ENCODE measurements at places on chromosomes 16 and 17.
A peak's percentile ranks its signal among the peaks of the same experiment; 100 is the strongest.

DNA sequence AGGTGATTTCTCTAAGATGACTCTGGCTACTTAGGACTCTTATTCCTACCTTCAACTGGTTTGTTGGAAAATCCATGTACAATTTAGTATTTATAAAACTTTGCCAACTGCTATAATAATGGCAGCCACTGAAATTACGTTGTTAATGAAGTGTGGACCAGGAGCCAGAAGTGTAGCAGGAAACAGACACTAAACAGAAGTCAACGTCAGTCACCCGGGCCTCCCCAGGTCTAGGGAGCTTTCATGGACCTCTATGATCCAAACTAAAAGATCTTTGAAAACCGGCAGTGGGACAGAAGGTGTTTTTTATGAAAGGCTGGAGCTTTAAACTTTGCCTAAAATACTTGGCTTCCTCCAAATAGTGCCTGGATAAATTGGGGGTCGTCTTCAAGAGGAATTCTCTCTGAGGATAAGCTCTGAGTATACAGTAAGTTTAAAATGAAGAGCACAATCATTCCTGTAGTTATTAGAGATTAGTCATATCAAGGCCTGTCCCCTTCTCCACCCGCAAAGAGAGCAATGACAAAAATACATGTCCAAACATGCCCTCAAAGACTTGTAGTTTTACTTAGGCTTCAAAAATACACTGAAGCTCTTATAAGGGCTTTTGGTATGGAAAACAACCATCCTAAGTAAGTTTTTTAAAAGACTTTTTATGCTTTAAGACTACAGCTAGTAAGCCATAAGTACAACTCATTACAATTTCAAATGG, 34.6 kb downstream of the DCUN1D3 start:
- DNase-seq, result no peak

DNA sequence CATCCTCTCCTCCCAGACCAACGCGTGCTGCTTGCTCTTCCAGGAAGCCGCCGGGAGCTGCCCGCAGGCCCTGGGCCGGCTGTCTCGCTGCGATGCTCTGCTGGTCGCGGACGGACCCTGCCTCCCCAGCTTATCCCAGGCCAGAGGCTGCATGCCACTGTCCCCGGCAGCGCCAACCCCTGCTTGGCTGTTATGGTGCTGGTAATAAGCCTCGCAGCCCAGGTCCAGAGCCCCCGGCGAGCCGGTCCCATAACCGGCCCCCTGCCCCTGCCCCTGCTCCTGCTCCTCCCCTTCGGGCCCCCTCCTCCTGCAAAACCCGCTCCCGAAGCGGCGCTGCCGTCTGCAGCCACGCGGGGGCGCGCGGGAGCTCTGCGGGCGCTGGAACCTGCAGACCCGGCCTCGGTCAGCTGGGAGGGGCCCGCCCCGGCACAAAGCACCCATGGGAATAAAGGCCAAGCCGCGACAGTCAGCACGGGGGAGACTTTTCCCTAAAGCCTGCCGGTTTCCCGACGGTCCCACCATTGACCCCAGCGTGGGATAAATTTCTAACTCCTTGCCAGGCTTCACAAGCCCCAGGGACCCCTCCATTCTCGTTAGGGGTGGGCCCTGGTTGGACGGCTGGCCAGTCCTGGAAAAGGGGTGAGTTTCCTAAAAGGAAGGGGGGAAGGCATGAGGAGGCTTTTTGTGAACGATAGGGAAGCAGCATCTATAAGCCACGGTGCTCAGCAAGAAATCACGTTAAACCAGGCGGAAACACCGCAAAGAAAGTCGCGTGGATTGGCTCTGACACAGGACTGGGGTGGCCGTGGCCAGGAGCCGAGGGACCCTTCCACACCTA, 11.2 kb downstream of the ENPP7 start:
- peak; percentile 54 for DNase-seq

- peak; percentile 99 for DNase-seq
These were observed 49.3 kb upstream of the WSB1 start for GRCh38 chr17:27244491-27245223.

GRCh38 chr17:565521-565920, 149.1 kb downstream of the VPS53 start:
- DNase-seq, result no peak

DNA sequence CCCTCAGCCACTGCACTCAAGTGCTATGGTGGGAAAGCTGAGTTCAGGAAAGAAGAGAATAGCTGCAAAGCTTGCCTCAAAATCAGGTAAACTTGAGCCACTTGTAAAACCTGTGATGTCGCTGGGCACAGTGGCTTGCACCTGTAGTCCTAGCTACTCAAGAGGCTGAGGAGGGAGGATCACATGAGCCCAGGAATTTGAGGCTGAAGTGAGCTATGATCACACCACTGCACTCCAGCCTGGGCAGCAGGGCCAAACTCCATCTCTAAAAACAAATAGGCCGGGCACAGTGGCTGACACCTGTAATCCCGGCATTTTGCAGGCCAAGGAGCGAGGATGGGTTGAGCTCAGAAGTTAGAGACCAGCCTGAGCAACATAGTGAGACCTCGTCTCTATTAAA, 26.4 kb upstream of the SMURF2 start:
- no peak for DNase-seq

DNA sequence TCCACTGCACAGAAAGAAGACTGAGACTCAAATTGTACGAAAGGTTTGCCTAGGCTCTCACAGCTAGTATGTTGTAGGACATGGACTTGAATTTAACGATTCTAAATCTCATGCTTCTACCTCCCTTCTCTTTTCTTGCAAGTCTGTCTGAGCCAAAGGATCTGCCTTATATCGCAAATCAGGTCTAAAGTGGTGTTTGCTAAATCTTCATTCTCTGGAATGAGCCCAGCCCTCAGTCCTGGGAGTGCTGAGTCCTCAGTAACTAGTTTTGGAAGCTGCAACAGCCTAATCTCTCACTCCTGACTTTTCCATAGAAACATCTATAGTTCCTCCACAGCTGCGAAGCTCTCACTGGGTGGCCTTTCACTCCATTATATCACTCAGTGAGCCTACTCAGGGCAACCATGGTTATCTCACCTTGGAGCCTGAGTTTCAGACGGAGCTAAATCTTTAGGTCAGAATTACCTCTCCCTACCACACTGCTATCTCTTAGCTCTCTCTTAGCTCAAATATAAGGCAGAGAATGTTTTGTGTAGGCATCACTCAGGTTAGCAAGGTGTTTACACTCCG, 575.5 kb upstream of the C16orf82 start:
- no peak for DNase-seq

GRCh38 chr16:69823831-69824563, 61.9 kb downstream of the WWP2 start:
- DNase-seq, result no peak

DNA sequence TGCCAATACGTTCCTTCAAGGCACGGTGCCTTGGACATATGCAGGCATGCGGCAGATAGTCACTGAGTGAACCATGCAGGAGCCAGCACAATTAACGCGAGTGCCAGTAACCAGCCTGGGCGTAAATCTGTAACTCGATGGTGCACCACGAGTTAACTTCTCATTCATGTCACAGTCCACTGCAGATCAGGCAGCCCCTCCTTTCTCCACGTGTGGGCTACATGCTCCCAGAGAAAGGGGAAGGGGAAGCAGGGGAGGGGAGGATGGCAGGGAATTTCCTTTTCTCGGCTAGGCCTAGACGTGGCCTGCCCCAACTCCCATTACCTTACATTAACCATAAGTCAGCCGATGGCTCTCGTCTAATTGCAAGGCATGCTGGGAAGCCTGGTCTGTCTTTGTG, 287.9 kb downstream of the CPPED1 start:
- no peak for DNase-seq

- peak; percentile 80 for DNase-seq
These were observed 11.4 kb downstream of the SLFN5 start for GRCh38 chr17:35254107-35254773.

DNA sequence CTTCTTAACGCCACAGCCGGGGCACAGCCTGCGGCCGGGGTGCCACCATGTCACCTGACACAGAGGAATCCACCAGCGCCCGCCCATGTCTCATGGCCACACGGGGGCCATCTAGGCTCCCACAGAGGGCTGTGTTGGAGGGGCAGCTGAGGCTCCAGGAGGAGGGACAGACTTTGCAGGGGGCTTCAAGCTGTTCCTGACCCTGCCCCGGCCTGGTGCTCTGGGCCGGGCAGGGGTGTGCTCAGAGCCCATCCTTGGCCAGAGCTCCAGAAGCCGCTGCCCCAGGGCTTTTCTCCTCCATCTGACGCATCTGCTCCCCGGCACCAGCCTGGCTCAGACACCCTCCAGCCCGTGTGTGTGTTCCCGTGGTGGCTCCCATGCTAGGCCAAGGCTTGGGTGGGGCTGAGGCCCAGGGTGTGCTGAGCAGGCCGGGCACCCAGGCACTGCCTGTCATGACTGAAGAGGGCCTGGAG, 7.8 kb upstream of the SLC38A10 start:
- DNase-seq, result no peak

DNA sequence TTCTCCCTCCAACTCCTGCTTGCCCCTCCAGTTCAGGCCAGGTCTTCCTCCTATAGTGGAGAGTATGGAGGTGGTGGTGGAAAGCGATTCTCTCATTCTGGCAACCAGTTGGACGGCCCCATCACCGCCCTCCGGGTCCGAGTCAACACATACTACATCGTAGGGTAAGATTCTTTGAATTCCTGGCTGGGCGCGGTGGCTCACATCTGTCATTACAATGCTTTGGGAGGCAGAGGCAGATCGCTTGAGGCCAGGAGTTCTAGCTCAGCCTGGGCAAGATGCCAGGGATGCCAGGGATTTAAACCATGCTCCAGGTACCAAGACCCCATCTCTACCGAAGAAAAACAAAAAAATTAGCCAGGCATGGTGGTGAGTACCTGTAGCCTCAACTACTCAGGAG, 1.4 kb downstream of the ZG16 start:
- no peak for DNase-seq

GRCh38 chr16:67982011-67982696, 1.9 kb upstream of the DPEP3 start:
- no peak for DNase-seq

DNA sequence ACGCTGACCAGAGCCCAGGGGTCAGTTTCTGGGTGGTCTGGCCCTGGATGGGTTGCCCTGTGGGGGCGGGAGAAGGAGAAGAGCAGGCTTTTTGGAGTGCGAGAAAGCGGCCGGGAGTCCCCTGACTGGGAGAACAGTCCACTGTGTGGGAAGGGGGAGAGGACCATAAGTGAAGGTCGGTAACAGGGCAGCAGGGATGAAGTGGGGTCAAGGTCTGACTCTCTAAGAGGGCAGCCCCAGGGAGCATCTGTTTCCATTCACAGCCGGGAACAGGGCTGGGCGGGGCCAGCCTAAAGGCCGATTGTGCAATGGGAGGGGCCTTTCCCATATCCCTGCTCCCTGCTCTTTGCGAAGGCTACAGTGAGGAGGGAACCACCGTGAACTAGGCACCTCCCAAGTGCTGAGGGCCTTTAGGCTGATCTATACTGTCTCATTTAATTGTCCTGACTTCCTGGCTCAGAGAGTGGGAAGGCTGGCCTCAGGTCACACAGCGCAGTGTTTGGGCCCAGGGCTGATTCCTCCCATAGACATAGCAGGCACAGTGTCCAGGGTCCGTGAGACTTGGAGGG, 10.4 kb upstream of the WFDC1 start:
- DNase-seq, result no peak

DNA sequence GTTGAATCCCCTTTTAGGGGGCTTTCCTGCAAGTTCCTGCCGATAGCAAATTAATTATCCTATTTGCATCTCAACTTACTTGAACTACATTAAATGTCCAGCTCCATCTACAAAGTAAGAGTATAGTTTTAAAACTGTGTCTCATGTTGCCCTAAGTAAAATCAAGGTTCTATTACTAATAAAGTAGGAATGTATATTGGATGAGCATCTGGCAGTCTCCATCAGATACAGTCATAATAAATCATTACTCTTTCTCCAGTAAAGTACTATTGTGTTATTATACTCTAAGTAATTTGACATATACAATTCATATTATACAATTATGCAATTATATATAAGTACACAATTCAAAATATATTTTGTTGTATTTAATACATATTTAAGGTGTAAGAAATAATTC, 249.3 kb downstream of the CEP112 start:
- no peak for DNase-seq

- DNase-seq, result no peak
These were observed 78.0 kb downstream of the YPEL2 start for GRCh38 chr17:59409336-59410048.

- DNase-seq, result no peak
These were observed 1.9 kb downstream of the NDUFAB1 start for GRCh38 chr16:23594186-23594585.

DNA sequence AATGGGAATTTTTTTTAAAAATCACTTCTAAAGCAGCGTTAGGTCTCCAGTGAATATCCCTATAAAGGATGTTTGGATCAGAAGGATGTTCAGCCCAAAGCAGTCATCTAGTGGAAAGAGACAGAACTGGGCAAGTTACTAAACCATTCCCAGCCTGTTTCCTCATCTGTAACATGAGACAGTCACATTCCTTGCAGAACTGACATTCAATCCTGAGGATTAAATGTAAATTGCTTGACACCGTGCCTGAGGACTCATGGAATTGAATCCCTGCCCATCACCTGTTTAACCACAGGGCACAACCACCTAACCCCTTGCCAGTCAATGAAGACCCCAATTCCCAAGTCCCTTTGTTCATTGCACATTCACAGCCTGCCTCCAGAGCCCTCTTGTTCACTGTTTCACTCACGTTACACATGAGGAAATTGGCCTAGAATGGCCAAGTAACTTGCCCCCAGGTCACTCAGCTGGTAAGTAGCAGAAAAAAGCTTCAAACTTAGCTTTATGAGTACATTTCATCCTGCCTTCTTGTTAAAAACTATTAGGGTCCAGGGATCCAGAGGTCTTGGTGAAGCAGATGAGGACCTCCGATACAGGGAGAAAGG, 1.4 kb downstream of the CMTM2 start:
- DNase-seq, result no peak

DNA sequence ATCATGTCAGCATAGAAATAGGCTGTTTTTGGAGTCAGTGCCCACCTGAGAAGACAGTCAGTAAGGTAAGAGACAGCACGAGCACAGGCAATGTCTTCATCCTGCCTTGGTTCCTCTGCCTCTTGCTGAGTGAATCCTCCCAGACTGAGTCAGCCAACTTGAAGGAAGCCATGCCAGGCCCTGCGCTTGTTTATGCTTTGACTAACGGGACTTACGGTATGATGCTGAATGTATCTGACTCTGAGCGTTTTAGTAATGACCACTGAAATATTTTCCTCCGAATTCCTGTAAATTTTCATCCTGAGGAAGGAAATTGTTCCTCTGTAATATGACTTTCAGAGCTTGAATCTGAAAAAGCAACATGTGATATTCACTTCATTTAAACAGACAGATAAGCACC, 18.0 kb downstream of the C17orf67 start:
- DNase-seq, result no peak

Data from AML-193 (cell line).